ENCODE measurements at places on chromosomes 1 and 21.

GRCh38 chr1:9601942-9602793 lies 13.5 kb downstream of the TMEM201 start:
- DNase-seq, result no peak

DNA sequence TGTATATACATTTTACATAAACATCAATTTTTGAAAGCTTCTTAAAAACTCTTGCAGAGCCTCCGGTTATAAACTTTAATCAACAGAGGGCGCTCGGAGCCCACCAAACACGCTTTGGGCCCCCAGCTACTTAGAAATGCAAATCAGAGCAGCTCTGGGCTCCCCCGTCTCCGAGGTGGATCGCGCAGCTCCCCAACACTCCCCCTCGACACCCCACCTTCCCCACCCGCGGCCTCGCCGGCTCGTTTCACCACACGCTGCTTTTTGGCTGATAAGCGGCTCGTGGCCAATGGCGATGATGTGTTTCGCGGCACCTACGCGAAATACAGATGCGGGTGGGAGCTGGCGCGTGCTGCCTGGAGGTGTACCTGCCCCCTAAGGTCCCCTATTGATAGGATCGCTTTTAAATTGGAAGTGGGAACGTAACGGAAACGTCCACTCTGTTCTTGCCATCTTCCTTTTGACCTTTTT lies 1.7 kb upstream of the KIF26B start:
- DNase-seq, result peak; percentile 90

DNA sequence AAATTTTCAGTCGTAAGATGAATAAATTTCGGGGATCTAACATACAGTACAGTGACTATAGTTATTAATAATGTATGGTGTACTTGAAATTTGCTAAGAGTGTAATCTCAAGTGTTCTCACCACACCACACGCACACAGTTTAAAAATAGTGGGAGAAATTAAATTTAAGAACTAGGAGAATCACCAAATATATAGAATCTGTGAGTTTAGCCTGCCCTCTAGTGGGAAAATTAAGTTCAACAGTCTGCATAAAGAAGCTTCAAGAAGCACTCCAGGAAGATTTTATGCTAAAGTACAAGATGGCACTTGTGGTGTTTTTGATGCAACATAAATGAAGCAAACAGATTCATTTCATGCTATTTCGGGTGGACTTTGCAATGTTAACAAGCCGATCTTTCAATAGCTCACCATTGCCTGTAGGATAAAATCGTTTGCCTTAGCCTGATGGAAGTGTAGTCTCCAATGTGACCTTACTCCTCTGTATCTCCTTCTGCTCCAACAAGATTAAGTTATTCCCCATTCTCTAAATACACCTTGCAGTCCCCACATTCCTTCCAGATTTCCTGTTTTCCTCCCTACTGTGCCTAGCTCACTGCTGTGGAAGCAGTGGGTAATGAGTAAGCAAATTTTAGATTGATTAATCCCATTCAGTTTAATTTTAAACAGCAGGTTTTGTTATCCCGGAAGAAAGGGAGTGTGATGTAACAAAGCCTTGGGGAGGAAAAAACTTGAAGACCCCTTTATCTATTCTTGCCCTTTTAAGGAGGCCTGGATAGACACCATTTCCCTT lies 8.7 kb upstream of the PIK3C2B start:
- DNase-seq, result peak; percentile 82

DNA sequence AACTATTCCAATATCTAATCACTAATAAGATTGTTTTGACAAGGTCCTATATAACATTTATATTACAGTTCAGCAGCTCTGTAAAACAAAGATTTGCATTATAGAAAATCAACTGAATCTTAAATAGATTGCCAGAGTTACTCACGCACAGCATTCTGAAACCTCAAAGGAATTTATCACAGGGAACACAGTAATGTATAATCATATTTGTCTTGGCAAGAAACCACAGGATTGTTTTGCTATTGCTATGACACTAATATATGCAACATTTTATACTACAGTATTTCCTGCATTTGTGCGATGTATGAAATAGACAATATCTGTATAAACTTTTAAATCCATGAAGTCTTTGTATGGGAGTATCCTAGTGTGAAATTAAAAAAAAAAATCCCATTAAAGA lies 101.4 kb downstream of the PLPPR5 start:
- DNase-seq, result peak; percentile 89

DNA sequence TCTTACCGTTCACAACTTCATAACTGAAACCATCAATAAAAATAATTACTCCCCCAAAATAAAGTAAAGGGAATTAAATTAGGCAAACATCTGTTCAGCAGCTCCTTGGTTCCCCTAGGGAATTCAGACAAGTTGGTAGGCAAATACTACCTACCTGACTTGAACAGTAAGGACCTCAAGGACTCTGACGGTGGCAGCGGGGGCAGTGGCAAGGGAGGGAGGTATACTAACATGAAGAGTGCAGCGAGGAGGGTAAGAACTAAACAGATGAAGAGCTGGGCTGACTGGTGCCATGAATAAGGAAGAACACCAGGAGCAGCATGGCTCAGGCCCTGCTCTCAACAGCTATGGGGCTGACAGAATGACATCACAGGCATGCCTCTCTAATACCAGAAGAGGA lies 33.1 kb downstream of the MTOR start:
- no peak for DNase-seq

GRCh38 chr1:50369830-50370229 lies 53.4 kb downstream of the DMRTA2 start:
- no peak for DNase-seq

GRCh38 chr1:116755066-116755465 lies 836 bp downstream of the CD2 start:
- DNase-seq, result no peak

DNA sequence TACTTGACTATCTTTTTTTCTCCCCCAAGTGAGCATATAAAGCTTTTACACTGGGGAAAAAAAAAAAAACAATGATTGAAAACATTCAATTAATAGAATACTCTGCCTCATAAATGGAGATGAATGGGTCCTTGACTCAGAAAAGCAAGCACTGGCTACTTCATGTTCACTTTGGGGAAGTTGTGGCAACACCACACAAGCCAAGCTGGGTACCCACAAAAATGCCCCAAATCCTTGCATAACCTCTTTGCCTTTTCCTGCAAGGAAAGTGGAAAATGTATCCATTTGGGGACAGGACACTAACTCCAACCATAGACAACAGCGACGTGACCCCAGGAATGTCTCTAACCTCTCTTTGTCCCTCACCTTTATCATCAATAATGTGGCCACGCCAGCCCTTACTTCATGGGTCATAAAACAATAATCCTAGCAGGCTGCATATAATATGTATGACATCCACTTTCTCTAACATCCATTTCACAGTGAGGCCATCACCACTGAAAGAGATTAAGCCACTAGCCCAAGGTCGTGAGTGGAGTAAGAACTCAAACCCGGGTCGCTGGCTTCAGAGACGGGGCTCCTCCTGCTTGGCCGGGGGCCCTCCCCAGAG lies 2.3 kb downstream of the ECE1 start:
- no peak for DNase-seq

DNA sequence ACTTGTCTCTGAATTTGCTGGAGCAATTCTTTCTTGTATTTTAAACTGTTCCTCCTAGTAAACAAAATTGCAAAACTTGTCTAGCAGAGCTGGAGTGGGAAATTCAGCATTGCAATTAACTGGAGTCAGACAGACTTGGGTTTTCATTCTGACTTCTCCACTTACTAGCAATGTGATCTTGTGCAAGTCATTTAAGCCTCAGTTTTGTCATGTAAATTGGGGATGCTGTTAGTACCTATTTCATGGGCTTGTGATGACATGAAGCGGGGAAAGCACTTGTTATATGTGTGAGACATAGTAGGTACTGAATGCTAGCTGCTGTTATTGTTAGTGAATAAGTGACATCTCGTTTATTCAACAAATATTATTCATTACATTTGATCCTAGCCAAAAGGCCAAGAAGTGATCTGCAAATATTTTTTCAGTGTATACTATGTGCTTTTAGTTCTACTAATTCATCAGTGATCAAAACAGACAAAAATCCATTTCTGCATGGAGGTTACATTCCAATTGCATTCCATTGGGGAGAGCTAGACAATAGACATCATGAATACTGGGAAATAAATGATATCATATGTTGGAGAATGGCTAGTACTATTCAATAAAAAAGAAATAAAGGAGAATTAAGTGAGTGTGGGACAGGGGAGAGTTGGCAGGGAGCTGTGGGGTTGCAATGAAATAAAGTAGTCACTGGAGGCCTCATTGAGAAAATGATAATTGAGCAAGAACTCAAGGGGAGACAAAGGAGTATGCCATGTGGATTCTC lies 47.1 kb downstream of the CACHD1 start:
- peak; percentile 46 for DNase-seq
